ENCODE measurements at places on chromosomes 1 and 21.

- no peak for DNase-seq
Measured at GRCh38 chr1:174949645-174950044, 50.1 kb upstream of the CACYBP start.

DNA sequence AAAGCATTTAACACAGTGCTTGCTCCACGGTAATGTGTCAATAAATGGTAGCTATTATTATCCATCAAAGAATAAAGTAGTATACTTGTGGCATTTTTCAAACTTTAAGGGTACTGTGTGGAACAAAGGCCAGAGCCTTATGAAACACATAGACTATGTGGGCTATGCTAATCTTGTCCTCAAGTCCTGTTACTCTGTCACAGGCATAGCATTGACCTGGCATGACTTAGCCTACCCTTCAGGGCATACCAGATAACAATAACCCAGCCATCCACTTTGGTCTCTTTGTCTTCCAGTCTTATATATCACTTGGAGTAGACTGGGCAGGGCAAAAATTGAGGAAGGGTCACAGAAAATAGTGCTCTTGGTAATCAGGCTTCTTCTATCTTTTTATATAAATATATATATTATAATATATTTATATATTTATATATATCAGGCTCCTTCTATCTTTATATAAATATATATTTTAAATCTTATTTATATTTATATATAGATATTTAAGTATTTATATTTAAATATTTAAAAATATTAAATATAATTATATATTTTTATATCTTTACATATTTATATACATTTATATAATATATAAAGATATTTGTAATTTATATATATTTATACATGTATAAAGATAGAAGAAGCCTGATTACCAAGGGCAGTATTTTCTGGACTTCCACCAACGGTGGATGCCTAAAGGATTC lies 66.1 kb upstream of the CNN3 start:
- no peak for DNase-seq

DNA sequence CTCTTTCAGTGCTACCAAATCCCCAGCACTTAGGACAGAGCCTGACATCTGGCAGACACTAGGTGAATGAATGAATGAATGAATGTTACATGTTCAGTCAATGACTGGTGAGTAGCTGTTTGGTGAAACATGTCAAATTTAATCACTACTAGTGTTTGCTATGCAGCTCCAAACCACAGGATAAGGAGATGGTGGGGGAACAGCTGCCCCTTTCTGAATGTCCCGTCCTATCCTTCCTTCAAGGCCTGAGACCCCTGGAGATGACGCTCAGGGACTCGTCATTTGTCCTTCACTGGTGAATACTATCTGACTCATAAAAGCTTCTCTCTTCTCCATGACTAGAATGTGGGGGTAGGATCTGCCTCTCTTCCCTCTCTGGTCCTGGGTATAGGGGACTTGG lies 175.4 kb downstream of the HIVEP3 start:
- DNase-seq, result no peak

GRCh38 chr1:205748403-205749233 lies 1.4 kb downstream of the NUCKS1 start:
- no peak for DNase-seq

- DNase-seq, result no peak
Measured at GRCh38 chr1:58155418-58156123, 391.0 kb downstream of the OMA1 start.

DNA sequence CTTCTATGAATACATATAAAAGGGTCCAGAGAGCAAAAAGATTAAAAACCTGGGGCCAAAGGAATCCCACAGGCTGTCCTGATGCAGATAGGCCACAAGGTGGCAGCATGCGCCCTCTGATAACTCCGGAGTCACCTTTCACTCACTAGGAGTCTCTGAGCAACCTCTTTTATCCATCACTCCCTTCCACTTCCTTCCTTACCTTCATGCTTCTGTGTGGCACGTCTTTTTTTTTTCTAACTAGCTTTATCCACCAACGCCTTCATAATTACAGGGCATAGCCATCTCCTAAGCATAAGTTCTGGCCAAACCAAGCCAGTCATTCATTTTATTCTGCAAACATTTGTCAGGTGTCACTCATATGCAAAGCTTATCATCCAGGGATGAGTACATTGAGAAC lies 3.9 kb upstream of the PGLYRP4 start:
- DNase-seq, result peak; percentile 43

- DNase-seq, result no peak
Measured at GRCh38 chr1:184536246-184536985, 149.6 kb downstream of the C1orf21 start.

DNA sequence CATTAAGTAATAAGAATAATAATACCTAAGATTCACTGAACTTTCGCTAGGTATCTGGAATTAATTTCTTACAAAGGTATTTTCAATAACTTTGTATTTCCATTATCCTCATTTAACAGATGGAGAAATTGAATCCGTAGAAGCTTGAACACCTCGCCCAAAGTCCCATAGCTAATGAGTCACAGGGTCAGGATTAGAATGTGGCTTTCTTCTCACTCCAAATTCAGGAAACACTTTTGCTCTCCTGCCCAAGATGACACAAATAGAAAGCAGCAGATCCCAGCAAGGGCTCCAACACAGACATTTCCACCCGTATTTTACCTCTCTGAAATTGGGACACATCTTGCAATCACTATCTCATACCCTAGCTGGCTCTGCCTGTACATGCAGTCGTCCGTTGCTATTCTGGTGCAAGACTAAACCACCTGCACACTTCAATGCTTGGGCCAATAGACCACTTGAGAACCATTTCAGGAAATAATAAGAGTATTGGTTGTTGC lies 125.9 kb upstream of the GREM2 start:
- no peak for DNase-seq

DNA sequence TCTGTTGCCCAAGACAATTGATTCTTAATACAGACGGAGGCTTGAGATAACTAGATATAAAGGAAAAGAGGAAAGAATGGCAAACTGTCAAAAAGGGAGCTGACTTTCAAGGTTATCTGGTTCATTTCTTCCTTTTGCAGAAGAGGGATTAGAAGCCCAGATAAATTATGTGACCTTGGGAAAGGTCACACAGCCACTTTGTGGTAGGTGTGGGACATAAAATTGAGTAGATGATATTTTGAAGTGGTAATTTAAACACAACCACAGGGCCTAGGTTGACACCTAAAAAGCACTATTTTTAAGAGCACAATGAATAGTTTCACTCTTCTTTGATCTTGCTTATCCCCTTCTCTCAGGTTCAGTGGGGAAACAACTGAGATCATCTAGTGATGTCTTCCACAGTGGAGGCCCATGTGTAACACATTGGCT lies 16.9 kb upstream of the KIAA0040 start:
- no peak for DNase-seq

DNA sequence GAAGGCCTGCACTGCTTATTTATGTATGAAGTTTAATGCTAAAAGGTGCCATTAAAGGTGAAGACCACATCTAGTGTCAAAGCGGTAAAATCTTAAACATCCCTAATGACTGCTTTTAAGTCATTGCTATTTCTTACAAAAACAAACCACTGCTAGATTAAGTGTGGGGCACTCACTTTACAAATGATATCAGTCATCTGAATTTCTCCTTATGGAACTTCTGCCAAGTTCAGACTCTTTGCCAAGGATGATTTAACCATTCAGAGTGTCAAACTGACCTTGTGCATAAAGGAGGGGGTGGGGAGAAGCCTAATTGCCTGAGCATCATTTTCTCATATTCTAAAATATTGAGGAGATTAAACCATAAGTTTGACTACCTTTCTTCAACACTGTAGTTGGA lies 271.5 kb downstream of the TGFB2 start:
- DNase-seq, result no peak

- DNase-seq, result no peak
Measured at GRCh38 chr1:167898578-167899222, 15.2 kb downstream of the ADCY10 start.

DNA sequence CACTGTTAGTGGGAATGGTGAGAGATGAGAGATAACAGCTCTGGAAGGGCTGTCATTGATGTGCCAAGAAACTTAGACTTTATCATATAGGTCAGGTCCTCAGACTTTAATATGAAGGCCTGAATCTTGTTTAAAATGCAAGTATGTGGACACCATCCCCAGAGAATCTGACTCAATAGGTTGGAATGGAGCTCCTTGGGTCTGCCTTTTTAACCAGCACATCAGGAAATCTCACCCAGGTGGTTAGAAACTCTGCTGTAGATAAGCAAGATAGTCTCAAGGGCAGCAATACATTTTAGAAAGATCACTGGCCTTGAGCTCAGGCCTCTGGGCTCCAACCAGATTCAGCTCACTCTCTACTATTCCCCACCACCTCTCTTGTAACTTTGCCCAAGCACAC lies 180.4 kb downstream of the SLC44A5 start:
- no peak for DNase-seq

GRCh38 chr1:232667094-232667777 lies 37.3 kb upstream of the SIPA1L2 start:
- no peak for DNase-seq

DNA sequence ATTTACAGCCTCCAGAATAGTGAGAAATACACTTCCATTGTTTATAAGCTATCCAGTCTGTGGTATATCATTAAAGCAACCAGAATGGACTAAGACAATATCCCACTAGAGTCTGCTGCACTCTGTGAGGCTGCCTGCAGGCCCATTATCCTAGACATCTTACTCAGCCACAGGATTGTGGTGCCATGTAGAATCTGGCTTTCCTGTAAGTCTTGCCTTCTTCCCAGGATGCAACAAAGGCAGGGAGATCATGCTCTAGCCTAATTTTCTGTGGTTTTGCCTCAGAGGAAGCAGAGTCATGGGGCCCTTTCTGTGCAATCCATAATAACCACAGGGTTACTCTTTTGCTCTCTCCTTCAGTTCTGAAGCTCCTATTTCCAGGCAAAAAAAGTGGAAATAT lies 299.1 kb upstream of the DEPDC1 start:
- no peak for DNase-seq

- DNase-seq, result peak; percentile 48
Measured at GRCh38 chr1:2314803-2315673, 76.3 kb downstream of the MORN1 start.

DNA sequence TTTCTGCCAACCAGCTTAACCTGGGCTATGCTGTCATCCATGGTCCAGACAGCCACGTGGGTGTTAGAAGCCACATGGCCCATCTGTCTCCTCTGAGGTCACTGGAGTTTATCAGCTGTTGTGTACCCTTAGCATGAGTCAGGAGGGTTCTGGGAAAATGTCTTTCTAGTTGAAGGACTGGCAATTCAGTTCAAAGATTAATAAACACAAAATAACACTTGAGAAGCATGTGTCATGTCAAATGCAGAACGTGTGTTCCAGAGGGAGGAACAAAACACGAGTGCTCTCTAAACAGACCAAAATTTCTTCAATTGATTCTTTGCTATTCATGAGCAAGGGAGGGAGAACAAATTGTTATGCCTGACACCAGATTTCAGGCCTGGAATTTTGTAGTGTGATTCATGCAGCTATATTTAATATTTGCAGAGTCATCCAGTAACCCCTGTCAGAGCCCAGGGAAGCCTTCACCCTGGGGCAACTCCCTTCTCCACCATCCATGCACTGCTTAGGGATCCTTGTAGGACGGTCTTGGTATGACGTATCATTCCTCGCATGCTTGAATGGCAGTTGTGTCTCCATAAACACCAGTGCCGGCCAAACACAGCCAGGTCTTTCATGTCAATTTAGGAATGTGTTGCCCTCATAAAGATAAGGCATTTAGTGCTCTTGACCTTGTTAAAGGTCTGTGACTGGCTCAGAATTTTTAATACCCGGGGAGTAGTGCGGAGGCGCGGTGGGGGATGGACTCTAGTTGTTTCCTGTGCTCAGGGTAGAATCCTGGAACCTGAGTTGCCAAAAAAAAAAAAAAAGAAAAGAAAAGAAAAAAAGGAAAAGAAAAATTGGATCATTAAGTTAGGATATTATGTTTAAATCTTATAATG lies 27.7 kb upstream of the DYRK1A start:
- DNase-seq, result no peak

DNA sequence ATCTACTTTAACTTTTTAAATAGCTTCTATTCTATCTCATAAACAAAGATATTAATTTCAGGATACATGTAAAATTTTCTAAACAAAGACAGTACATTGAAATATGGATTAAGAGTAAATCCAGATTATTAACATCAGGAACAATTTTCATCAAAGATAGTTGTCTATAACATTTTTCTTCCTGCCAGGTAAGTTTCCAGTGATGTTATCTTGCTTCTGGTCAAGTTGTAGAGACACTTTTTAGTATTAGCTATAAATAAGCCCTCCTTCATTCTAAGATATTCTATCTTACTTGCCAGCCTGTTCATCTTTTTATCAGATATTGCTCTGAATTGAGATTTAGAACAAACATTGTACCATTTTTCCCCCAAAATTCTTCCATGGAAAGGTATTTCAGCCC lies 94.4 kb upstream of the KCTD3 start:
- DNase-seq, result no peak

DNA sequence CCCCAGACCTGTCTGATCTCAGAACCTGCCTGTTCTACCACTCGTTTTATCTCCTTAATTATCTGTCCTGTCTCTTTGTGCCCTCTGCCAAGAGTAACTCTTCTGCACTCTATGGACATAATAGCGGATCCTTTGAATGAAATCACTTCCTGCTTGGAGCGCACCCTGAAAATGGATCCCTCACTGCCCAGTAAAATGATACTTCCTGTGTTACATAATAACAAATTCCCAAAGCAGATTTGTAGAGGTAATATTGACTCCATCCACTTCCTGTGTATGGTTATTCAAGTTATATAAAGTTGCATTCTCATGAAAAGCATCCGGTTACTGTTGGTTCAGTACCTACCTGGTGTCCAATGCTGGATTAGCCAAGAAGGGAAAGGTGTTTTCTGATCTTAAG lies 246.0 kb downstream of the TRABD2B start:
- DNase-seq, result no peak

DNA sequence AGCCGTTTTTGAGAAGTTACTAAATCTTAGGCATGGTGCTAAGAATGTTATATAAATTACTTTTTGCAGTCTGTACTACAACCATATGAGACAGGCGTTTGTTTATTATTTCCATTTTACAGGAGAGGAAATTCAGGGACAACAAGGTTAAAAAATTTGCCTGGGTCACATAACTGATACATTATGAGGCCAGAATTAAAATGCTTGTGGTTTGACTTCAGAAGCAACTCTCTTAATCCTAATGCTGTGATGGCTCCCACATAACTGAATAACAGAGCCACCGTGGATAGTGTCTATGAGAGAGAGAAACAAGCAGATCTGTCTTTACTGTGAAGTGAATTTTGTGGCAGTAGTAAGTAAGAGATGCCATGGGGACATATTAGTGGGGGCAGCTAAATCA lies 184.9 kb downstream of the NCAM2 start:
- no peak for DNase-seq

GRCh38 chr1:72037745-72038343 lies 244.5 kb downstream of the NEGR1 start:
- DNase-seq, result no peak

GRCh38 chr1:176949033-176949662 lies 215.4 kb downstream of the ASTN1 start:
- no peak for DNase-seq

GRCh38 chr1:57024855-57025254 lies 59.0 kb upstream of the C8B start:
- DNase-seq, result no peak

GRCh38 chr1:61237659-61238358 lies 155.4 kb downstream of the NFIA start:
- no peak for DNase-seq

Measured in stimulated activated CD8-positive, alpha-beta memory T cell treated with anti-CD3 and anti-CD28 coated beads, Interleukin-7, amount 100 ng/mL, for 1 hour (primary cell).